ENCODE measurements at places on chromosomes 2 and 18.

- DNase-seq, result no peak
Measured at GRCh38 chr2:162126527-162126926, 25.5 kb downstream of the GCG start.

- no peak for DNase-seq
Measured at GRCh38 chr2:29603341-29603740, 318.0 kb downstream of the ALK start.

DNA sequence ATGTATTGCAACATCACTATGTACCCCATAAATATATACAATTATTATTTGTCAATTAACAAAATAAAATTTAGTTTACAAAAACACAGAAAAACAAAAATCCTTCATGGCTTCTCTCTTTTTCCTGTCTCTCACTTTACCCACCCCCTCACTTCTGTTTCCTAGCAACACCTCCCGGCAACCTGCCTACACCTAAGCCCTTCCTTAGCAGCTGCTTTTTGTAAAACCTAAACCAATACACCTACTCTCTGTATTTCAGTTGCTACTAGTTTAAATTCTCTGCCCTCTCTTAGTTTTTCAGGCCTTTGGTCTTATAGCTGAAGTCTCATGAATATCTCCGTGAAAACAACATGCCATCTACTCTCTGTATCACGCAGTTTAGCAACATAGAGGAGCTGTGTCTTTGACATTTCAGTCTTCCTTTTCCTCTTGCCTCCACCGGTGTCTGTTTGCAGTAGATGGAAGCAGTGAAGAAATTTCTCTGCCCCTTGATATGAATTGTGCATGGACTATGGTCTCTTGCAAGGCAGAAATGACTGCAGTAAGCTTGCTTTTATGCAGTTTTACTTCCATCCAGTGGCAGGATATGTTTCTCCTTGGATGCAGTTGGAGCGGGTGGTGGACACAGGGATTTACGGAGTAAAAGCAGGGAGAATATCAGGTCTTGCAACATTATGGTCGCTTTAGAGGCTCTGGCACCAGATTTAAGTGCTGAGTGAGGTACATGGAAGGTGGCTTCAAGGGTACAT, 42.0 kb upstream of the ZDBF2 start:
- no peak for DNase-seq

GRCh38 chr18:7941533-7941932, 374.4 kb downstream of the PTPRM start:
- DNase-seq, result no peak

DNA sequence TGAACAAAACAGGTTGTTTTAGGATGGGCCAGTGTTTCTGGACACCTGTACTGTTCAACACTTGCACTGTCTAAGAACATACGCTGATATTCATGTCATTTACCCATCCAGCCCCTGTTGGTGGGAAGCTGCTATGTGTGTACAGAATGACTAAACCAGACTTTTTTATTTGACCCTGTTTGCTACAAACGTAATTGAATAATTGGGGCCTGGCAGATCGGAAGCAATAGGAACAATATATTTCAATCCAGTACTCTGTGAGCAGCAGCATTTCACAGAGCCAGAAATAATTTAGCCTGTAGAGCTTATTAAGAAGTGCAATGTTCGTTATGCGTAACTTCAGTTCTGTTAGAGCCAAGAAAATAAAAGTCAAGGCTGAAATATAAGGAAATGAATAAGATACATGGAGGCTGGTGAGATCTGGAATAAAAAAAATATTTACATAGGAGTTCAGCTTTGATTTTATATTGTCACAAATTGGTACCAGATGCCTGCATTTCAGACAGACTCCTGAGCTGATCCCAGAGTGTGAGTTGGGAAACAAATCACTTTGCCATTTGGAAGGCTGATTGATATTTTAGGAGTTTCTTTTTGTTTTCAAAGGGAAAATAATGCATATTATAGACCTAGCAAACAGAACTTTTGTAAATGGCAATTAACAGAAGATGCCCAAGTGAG, 19.7 kb downstream of the CABLES1 start:
- no peak for DNase-seq

DNA sequence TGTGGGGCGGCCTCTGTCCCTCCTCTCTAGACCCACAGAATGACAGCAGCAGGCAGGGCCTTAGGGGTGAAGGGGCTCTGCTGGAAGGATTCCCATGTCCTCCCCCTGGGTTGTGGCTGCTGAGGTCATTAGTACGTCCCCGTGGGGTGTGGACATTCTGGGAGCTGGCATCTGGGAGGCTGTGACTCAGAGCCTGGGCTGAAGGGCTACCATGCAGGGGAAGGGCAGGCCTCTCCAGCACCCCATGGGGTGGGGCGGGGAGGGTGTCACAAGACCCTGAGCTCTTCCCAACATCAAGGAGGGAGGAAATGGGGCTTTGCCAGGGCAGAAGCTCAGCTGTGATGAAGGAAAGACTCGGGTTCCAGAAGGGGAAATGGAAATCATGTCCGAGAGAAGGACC, 105.8 kb upstream of the SMAD2 start:
- no peak for DNase-seq

Data from stimulated activated CD8-positive, alpha-beta memory T cell treated with anti-CD3 and anti-CD28 coated beads, Interleukin-4, amount 100 ng/mL, for 1 hour (primary cell).